ENCODE measurements at places on chromosomes 4 and X. TPM values are rescaled to one million over a fixed set of nuclear protein-coding genes. Genes with fewer than 3 reads are reported as not detected.
A peak's percentile ranks its signal among the peaks of the same experiment; 100 is the strongest.

The FHIP1A gene
- 0.76 TPM for total RNA-seq

- peak; percentile 86 for DNase-seq
Observed at GRCh38 chr4:150308824-150309472, 230.7 kb downstream of the DCLK2 start.

DNA sequence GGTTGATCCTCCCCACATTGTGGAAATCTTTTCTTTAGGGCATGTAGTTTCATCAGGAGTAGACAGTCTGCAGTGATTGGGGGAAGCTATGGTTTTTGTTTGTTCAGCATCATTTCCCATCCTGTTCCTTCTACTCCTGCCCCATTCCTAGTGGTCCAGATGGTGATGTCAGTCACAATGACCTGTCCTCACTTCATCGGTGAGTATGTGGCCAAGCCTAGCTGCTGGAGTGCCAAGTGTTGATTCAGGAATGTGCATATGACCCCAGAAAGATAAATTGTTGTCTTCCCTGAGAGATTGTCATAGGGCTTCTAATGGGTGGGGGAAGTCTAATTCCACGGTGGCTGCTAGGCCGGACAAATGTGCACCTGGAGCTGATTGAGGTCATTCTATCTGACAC, 130.6 kb upstream of the FAT1 start:
- DNase-seq = no peak

The SSX2B gene
- not detected for total RNA-seq

The SUPT20HL2 gene
- not detected for total RNA-seq

The PRICKLE3 gene
- total RNA-seq = 3.0 TPM

The POU3F4 gene
- total RNA-seq = not detected

GRCh38 chrX:132041015-132041414, 17.9 kb downstream of the STK26 start:
- DNase-seq = no peak

The KCNIP4 gene
- not detected for total RNA-seq

DNA sequence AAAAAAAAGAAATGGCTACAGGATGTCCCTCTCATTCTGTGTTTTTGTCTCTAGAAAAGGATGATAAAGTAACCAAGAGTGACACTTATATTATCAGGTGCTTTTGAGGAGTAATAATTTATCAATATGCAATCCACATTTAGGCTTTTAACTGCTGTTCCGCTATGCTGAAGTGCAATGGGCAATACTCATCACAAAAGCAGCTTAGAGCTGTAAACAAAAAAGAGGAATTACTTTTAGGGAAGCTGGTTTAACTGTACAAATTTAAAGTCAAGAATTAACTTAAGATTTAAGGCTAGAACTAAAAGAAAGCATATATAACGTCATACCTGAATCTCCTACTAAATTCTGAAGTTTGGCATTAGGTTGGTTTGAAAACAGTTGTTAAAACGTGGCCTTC, 93.5 kb upstream of the DDX3X start:
- no peak for DNase-seq

The ZNF81 gene
- total RNA-seq = 3.3 TPM

DNA sequence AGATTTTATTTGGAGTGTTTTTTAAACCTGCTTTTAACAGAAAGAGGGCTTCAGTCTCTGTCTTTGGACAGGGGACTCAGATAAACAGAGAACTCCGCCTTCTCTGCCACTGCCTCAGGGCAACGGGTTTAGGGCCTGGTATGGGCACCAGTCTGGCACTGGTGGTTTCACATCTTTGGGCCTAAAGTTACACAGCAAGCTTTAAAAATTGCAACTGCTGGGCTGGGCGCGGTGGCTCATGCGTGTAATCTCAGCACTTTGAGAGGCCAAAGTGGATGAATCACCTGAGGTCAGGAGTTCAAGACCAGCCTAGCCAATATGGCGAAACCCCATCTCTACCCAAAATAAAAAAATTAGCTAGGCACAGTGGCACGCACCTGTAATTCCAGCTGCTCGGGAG, 10.3 kb upstream of the NAT8L start:
- DNase-seq = no peak

The GYPA gene
- not detected for total RNA-seq

GRCh38 chrX:72020788-72021187, 110.1 kb downstream of the NHSL2 start:
- DNase-seq = no peak

The NXF2 gene
- not detected for total RNA-seq

GRCh38 chrX:40209951-40210617, 112.3 kb upstream of the BCOR start:
- no peak for DNase-seq

The SNX12 gene
- total RNA-seq = 76.3 TPM

The INTS6L gene
- 0.63 TPM for total RNA-seq

DNA sequence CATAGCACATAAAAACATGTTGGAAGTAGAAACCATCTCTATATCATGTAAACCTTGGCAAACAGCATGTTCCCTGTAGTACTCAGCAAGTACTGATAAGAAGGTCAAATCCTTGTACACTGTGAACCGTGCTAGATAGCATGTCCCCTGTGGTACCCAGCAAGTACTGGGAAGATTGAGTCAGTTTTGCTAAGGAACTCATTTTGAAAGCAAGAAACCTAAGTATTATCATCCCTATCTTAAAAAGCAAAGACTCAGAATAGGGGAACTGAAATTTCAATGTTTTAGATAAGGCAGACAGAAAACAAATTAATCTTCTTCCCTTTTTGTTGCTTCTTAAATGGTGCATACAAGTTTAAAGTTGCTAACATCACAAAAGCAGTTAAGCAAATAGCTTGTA, 180.2 kb downstream of the RBM46 start:
- no peak for DNase-seq

DNA sequence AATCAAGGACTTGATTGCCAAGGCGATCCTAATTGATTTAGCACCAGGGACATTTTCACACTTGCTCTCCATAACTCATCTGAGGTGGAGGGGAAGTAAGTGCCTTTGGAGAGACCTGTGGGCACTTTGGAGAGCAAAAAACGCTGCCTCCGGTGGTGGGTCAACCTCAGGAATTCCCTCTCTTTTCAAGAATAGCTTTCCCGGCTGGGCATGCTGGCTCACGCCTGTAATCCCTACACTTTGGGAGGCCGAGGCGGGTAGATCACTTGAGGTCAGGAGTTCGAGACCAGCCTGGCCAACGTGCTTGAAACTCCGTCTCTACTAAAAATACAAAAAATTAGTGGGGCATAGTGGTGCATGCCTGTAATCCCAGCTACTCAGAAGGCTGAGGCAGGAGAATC, 49.2 kb downstream of the PRPS1 start:
- DNase-seq = no peak

The TXK gene
- under 0.01 TPM for total RNA-seq

GRCh38 chrX:136497556-136498052, at the start of gene HTATSF1:
HTATSF1 (plus strand) TSS chrX:136497592; CDS start chrX:136497685, 93 bp downstream.
- no peak for DNase-seq

- no peak for DNase-seq
Observed at GRCh38 chr4:61723492-61723891, 523.4 kb downstream of the ADGRL3 start.

DNA sequence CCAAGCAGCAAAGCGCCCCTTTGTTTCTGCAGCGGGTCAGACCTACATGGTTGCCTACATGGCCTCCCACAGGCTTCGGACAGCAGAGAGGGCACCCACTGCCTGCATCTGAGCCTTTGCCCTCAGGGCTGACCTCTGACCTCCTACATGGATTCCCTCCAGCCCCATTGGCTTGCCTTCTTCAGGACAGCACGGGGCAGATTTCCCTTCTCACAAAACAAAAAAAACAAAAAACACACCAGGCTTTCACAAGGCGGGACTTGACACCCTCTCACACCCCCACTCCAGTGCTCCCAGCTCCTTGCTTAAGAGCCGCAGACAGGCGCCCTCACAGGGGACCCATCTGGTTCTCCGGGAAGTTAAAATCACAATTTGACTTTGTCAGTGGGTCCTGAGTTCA, 32.9 kb downstream of the ZFYVE28 start:
- no peak for DNase-seq

The CT47B1 gene
- not detected for total RNA-seq

The GAGE12H gene
- total RNA-seq = not detected

The RAB40AL gene
- 0.38 TPM for total RNA-seq

DNA sequence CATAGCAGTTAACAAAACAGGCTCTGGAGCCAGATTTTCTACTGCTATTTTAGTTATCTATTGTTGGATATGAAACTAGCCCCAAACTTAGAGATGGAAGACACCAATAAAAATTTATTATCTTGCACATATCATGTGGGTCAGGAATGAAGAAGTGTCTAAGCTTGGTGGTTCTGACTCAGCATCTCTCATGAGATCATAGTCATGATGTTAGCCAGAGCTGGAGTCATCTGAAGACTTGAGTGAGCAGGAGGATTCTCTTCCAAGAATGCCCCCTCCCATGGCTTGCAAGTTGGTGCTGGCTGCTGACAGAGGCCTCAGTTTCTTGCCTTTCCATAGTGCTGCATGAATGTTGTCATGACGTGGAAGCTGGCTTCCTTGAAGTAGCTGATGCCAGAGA, 68.2 kb upstream of the TAPT1 start:
- DNase-seq = no peak

The HHIP gene
- 90.9 TPM for total RNA-seq

The GYPE gene
- under 0.01 TPM for total RNA-seq

Measured in dermis microvascular lymphatic vessel endothelial cell (primary cell).